ENCODE measurements at places on chromosomes 2 and 18. TPM values are rescaled to one million over a fixed set of nuclear protein-coding genes. Genes with fewer than 3 reads are reported as not detected.

SCN9A gene
- total RNA-seq, result 0.14 TPM

DNA sequence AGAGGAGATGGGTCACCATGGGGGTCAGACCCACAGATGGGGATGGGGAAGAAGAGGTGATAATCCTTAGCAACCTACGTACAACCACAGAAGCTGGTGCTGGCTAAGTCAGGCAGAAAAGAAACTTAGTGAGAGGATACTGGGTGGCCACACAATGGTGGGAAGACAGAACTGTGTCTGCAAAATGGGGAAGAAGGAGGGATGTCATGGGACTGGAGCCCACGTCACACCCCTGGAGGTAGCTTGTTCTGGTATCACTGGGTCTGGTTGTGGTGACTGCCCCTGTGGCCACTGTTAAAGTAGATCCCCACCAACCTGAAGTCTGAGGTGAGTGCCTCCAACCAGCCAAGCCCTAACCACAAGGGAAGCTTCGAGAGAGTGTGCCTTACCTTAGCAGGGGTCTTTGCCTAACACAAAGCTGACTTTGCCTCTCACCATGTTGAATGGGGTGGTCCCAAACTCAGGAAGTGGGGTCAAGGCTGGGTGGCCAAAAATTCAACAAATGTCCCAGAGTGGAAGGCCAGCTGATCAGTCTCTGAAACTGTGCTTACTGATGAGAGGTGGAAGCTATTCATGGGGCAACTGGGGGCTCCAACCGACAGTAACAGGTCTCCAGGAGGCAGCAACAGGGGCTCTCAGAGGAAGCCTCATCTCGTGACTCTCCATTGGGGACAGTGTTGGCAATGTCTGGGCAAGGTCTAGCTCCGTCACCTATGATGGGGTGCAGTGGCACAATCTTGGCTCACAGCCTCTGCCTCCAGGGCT, 64.8 kb upstream of the SLC1A4 start:
- no peak for DNase-seq

DNA sequence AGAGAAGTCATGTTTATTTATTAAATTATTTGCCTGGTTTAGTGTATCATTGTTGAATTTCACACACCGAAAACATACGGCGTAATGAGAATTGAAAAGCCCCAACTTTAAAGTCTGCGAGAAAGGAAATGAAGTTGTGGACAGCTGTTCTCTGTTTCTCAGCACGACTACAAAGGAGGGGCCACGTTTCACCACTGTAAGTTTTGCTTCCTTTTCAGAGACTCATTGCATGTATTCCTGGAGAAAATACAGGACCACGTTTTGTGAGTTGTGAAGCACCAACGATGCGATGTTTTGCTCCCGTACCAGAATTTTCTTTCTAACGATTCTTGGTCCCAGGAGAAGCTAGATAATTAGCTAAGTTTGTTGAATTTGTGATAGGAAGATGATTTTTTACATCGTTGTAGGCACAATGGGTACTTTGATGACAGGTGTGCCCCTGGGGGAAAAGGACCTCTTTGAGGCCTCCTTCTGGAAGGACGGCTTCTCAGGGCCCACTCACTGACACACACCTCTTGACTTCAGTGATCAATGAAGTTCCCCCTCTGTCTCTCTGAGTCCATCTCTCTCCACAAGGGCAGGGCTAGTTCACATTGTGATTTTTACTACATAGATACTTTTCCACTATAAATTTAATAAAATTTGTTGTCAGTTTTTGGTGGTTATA, 23.7 kb upstream of the ACKR3 start:
- DNase-seq, result peak; percentile 40

GRCh38 chr2:104501929-104502328, 352.0 kb upstream of the POU3F3 start:
- DNase-seq, result no peak

GRCh38 chr18:37502036-37502435, 63.6 kb downstream of the CELF4 start:
- DNase-seq, result no peak

GRCh38 chr18:62730941-62731340, 15.6 kb downstream of the PHLPP1 start:
- DNase-seq, result no peak

- DNase-seq, result no peak
These were observed 9.6 kb downstream of the MARCHF4 start for GRCh38 chr2:216362730-216363129.

ESPNL gene
- not detected for total RNA-seq

DNA sequence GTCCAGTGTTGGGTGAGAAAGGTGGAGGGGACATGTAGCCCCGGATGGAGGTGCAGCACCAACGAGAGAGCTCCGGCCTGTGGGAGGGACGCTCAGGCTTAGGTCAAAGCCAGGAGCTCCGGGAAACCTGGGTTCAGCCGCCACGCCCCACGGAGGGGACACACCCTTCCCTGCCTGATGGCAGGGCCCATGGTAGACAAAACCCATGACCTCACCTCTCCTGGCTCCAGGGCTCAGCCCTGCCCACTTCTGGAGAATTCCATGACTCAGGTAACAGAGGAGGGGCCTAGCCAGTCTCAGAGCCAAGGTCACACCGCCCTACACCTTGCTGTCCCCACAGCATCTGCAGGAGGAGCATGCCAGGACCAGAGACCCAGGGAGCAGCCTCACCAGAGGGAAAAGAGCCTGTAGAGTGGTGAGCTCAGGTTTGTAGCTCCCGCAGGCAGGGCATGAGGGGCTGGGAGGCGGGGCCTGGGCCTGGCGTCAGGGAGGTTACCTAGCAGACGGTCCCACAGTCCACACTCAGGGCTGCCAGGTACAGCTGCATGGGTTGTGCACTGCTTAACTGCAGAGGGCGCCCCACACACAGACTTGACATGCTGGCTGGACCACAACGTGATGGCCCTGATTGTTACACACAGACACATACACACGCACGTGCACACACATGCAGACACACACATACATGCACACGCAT, 70.8 kb upstream of the SMAD7 start:
- no peak for DNase-seq

- DNase-seq, result no peak
These were observed 62.9 kb upstream of the ZEB2 start for GRCh38 chr2:144582651-144583380.

- no peak for DNase-seq
These were observed 37.7 kb downstream of the TPO start for GRCh38 chr2:1450915-1451314.

- no peak for DNase-seq
These were observed 129.7 kb downstream of the PHLPP1 start for GRCh38 chr18:62844850-62845643.

- no peak for DNase-seq
These were observed 57.8 kb upstream of the OTOF start for GRCh38 chr2:26535663-26536275.

DNA sequence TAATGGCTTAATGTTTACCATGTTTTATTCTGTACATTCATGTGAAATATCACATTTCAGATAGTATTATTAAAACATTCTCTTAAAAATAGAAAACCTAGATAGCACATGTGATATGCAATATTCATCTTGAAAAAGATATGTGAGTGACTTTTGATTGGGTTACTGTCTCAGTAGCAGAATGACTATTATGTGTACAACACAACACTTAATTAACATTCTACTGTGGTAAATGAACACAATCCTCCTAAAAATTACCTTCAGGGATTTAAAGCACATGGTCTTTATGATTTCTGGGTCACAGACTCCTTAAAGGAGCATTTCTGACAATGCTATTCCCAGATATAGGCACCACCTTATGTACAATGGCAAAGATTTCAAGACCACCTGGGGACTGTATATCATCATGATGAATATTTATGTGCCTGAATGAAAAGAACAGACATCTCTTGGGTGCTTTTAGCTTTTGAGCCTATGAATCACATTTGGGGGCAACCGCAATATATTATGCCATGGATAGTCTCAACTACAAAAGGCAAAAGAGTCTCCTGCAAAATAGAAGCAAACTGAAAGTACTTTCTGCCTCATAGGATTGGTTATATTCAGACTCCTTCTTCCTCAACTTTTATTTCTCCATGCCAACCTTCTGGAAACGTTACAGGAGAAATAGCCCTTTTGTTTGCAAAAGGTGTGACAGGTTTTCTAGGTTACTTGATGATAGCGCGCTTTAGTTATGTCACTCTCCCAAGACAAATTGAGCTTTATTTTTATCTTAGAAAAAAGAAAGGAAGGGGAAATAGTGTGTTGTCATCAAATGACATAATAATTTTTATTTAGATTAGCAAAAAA, 259.0 kb downstream of the CALCRL start:
- DNase-seq, result no peak

TM4SF20 gene
- total RNA-seq, result not detected

PAX8 gene
- total RNA-seq, result 0.52 TPM

NPHP1 gene
- 0.33 TPM for total RNA-seq

DNA sequence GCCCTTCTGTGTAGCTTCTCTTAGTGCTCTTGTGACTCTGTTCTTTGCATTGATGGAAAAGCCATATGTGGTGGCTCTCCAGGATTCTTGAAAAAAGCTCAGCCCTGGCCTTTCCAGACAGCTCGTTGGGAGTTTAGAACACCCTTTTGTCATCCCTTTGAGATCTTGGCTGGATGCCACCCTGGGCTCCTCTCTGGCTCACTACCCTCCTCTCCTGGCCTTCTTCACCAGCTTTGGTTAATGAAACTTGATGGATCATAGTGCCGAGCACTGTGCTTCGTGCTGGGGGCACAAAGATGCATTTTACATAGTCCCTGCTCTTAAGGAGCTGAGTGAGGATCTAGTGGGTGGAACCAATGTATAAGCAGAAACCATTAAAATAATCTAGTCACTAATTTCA, 15.6 kb upstream of the FHOD3 start:
- no peak for DNase-seq

DNA sequence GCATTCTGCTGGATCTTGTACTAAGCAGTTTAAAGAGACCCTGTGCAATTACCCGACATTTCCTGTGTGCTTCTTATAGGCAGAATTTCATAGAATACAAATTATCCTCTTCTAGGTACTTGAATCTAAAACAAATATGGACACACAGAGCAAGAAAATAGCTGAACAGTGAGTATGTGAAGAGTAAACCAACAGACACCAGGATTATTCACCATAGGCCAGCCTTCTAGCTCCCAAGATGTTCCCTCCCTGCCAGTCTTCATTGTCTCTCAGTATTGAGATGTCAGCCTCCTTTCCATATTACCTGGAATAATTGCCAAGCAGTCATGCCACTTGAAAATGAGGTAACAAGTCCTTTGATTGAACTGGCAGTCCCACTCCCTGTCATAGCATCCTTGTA, 187.1 kb downstream of the PTPRM start:
- DNase-seq, result no peak

- no peak for DNase-seq
These were observed 30.5 kb upstream of the NCKAP5 start for GRCh38 chr2:133598769-133599168.

- no peak for DNase-seq
These were observed 86.3 kb upstream of the TGFA start for GRCh38 chr2:70639841-70640436.

REG3A gene
- total RNA-seq, result not detected

GRCh38 chr18:10315522-10315921, 138.9 kb upstream of the APCDD1 start:
- no peak for DNase-seq

DNA sequence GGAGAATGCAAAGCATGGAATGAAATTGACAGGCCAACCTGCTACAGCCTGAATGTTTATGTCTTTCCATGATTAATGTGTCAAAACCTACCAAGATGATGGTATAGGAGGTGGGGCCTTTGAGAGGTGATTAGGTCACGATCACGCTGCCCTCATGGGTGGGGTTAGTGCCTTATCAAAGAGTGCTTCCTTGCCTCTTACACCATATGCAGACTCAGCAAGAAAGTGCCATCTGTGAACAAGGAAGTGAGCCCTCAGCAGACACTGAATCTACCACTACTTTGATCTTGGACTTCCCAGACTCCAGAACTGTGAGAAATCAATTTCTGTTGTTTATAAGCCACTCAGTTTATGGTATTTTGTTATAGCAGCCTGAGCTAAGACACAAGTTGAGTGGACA, 147.5 kb upstream of the BCL2L11 start:
- DNase-seq, result no peak

GRCh38 chr18:58668897-58669296, 2.4 kb upstream of the MALT1 start:
- no peak for DNase-seq

DNA sequence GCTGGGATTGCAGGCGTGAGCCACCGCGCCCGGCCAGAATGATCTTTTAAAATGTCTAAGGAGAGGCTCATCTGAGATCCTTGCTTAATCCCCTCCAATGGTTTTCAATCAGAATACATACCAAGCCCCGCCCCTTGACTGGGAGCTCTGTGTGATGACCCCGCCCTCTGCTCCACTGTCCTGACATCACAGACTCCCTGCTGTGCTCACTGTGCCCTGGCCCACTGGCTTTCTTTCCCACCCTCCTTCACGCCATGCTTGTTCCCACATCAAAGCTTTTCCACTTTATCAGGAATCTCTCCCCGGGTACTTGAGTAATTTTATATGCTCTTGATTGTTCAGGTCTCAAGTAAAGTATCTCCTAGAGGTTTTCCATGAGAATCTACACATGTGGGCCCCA, 762.3 kb upstream of the ID2 start:
- no peak for DNase-seq

GRCh38 chr2:55751966-55752365, 58.3 kb upstream of the PNPT1 start:
- DNase-seq, result no peak

OSBPL6 gene
- 0.11 TPM for total RNA-seq

SCN7A gene
- not detected for total RNA-seq

ARHGAP28 gene
- total RNA-seq, result not detected

DNA sequence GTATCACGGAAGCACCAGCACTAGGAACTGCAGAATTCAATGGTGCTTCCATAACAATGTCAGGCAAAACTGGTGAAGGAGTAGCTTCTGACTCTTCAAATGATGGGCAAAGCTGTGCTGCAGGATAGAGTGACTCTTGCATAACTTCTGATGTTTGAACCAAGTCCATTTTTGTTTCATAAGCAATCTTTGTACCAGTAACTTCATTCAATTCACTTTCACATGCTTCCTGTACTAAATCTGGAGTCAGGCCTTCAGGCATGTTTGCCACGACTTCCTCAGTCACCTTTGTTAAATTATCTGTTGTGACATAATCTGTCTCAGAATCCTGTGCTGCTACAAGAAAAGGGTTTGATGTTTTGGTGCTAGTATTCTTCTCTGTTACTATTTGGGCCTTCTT, 24.0 kb downstream of the RTN4 start:
- no peak for DNase-seq

CHRNG gene
- total RNA-seq, result not detected

DNA sequence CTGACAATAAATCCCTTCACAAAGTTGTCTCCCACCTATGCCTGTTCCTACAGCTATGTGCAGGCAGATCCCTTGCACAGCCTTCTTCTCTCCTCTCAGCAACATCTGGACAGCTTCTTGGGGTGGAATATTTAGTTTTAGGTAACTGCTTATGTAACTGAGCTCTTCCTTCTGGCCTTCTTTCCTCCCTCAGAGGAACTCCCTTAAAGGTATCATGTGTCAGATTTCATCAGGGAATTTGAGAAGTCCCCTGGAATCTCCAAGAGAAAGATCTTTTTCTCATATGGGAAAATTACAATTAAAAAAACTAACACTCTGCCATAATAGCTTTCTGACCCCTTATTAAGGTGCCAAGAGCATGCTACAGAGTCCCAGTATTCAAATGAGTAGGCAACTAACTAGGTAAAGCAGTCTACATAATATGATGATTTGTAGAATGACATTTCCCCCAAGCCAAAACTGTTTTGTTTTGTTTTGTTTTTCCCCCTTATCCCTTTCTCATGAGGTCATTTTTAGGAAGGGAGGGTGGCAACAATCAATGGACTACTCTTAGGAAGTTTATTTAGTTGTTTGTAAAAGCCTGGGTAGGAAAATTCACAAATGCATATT, 2.4 kb downstream of the TMEM200C start:
- DNase-seq, result no peak

Data from CD4-positive, alpha-beta T cell (primary cell).